Endothelial cell (in vitro differentiated cells): ENCODE measurements at places on chromosomes 3 and 15.

- DNase-seq = no peak
These were observed 32.7 kb downstream of the IQSEC1 start for GRCh38 chr3:13040361-13041074.

GRCh38 chr15:68081869-68082505 lies 27.9 kb downstream of the PIAS1 start:
- DNase-seq = no peak

DNA sequence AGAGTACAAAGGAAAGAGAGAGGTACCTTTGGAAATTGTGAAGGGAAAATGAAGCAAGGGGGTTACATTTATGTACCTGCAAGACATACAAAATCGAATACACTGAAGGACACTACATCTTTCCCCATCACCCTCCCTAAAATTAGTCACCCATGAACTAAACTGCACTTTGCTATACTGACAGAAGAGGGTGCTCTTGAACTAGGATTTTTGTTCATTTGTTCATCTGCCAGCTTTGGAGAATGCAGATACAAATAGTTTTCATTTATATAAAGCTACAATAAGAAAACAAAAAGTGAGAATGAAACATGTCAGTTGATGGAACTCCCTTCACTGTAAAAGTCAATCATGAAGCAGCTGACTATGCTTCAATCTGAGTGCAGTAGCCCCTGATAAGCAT lies 55.7 kb downstream of the PCCB start:
- DNase-seq = no peak

DNA sequence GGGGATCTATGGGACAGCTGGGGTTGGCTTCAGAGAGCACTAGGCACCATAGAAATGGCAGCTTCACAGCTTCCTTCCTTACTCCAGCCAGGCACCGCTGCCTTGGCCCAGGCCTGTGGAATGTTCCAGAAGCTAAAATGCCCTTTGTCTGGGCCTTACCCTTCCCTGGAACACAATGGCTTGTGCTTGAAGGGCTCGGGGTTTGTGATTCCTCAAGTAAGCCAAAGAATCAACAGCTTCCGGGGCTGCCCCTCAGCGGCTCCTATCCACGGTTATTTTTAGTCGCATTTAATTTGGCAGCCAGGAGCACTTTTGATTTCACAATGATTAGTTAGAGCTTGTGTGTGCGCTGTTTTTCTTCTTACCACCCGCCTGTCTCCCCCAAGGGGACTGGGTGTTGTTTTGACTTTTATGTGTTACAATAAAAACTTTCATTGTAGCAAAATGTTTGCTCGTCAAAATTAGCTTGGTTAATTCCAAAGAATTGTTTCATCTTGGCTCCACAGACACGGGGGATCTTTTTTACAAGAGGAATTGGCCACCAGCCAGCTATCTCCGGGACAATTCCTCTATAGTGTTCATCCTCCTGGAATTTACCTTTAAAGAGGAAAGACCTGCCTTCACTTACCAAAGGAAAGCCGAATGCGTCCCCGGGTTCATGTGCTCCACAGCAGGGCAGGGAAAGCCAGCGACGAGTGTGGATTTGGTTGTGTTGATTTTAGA lies 73.8 kb downstream of the TLE3 start:
- no peak for DNase-seq

GRCh38 chr3:127040216-127040615 lies 57.3 kb downstream of the PLXNA1 start:
- no peak for DNase-seq

- no peak for DNase-seq
These were observed 105.4 kb downstream of the PTPRG start for GRCh38 chr3:61666615-61667330.

- DNase-seq = no peak
These were observed 156.0 kb upstream of the TRIM42 start for GRCh38 chr3:140521751-140522445.

- DNase-seq = no peak
These were observed 114.1 kb downstream of the CHDH start for GRCh38 chr3:53731934-53732624.

GRCh38 chr3:110341047-110341446 lies 730.6 kb upstream of the NECTIN3 start:
- DNase-seq = no peak

GRCh38 chr15:66593219-66593780 lies 27.5 kb upstream of the LCTL start:
- DNase-seq = no peak
